Occipital lobe (tissue), 3 donors: ENCODE measurements at places on chromosomes 16 and 17. TPM values are rescaled to one million over a fixed set of nuclear protein-coding genes. Genes with fewer than 3 reads are reported as not detected.

GRCh38 chr17:8448310-8448709 is 12.6 kb downstream of the NDEL1 start:
- DNase-seq: no peak

DNA sequence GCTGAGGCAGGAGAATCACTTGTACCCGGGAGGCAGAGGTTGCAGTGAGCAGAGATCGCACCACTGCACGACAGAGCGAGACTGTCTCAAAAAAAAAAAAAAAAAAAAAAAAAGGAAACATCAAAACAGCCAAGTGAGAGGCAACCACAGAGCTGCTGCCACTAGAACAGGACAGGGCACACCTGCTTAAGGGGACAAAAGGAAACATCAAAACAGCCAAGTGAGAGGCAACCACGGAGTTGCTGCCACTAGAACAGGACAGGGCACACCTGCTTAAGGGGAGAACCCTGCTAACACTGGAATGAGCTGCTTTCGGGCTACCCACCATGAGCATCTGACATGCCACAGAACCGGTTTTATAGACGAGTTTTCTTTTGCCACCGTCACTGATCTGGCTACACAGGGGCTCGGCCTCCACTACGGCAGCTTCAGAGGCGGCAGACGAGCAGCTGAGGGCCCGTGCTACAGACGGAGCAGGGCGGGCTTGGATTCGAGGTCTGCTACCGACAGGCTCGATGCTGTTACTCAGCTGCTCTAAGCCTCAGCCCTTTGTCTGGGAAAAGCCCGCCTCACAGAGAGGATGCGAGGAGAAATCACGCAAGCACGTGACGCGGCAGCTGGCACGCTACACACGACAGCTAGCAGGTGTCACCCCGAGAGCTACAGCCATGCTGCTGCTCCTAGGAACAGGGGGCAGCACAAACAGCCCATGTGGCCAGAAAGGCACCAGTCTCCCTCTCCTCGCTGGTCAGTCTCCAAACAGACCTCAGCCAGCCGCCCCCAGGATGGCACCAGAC is 2.0 kb downstream of the P4HB start:
- DNase-seq: no peak

DNA sequence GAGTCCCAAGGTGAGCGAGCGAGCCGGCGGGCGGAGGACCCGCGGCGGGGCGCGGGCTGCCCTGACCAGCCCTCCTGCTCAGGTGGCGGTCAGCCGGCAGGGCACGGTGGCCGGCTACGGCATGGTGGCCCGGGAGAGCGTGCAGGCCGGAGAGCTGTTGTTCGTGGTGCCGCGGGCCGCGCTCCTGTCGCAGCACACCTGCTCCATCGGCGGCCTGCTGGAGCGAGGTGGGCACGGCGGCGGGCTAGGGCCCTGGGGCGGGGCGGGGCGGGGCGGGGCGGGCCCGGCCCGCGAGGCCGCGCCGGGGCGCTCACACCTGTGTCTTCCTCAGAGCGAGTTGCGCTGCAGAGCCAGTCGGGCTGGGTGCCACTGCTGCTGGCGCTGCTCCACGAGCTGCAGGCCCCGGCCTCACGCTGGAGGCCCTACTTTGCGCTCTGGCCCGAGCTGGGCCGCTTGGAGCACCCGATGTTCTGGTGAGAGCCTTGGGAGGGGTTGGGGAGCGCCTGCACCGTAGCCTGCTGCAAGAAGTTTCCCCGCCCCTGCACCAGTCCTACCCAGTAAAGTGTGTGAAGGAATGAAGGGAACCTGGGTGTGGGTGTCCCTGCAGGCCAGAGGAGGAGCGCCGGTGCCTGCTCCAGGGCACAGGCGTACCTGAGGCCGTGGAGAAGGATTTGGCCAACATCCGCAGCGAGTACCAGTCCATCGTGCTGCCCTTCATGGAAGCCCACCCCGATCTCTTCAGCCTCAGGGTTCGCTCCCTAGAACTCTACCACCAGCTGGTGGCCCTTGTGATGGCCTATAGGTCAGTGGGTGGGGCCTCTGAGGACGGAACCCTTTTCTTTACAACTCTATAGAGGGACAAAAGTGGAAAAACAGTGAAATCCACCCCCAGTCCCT is 802 bp downstream of the SETD6 start:
- no peak for DNase-seq

GRCh38 chr17:20059728-20060188 is 50.6 kb downstream of the SPECC1 start:
- DNase-seq: no peak

GRCh38 chr17:57994436-57994835 is 6.4 kb upstream of the VEZF1 start:
- DNase-seq: no peak

The NPIPB9 gene
- 3.1 TPM for total RNA-seq

DNA sequence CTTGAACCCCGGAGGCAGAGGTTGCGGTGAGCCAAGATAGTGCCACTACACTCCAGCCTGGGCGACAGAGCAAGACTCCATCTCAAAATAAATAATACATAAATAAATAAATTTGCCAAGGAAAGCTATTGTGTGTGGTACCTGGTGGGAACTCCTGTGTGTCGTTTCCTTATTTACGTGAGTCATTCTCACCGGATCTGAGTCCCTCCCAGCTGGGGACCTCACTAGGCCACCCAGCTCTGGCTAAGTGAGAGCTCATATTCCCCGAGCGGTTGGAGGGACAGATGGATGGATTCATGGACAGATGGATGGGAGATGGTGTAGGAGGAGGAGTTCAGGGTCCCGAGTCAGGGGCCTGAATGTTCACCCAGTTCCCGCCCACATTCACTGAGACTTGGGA is 22.9 kb upstream of the C1QL1 start:
- DNase-seq: no peak

The SUPT4H1 gene
- 28.4 TPM for total RNA-seq

- no peak for DNase-seq
Observed at GRCh38 chr16:85928401-85928820, 29.4 kb downstream of the IRF8 start.

The MAF gene
- 26.8 TPM for total RNA-seq

- no peak for DNase-seq
Observed at GRCh38 chr16:10631886-10632285, 51.5 kb upstream of the EMP2 start.

- no peak for DNase-seq
Observed at GRCh38 chr17:12277827-12278226, 257.1 kb downstream of the MAP2K4 start.

The TMEM88 gene
- 1.2 TPM for total RNA-seq

The TNK1 gene
- 0.94 TPM for total RNA-seq

- DNase-seq: no peak
Observed at GRCh38 chr16:27369806-27370205, 32.2 kb upstream of the IL21R start.

The MARVELD3 gene
- total RNA-seq: 0.47 TPM

The PALB2 gene
- 12.0 TPM for total RNA-seq

GRCh38 chr16:64974381-64974780 is 147.5 kb downstream of the CDH11 start:
- DNase-seq: no peak

- no peak for DNase-seq
Observed at GRCh38 chr16:13158427-13158826, 257.0 kb downstream of the SHISA9 start.
